ENCODE measurements at places on chromosomes 2 and 18.

GRCh38 chr18:24421831-24422230, 4.6 kb upstream of the IMPACT start:
- no peak for DNase-seq

DNA sequence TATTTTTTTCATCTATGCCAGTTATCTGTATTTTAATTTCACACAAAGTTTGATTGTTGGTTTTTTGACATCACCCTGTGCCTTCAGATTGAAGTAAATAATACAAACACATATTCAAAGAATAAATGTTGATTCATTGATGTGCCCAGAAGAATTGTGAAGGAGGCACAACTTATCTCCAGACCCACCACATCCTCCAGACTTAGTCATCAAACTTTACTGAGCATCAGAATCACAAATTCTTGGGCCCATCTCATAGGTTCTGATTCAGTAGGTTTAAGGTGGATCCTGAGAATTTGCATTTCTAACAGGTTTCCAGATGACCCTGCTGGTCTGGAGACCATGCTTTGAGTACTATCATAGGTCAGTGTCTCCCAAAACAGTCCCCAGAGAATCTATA, 82.8 kb upstream of the PIK3C3 start:
- DNase-seq, result no peak

GRCh38 chr2:65813631-65814173, 381.3 kb upstream of the SPRED2 start:
- no peak for DNase-seq

DNA sequence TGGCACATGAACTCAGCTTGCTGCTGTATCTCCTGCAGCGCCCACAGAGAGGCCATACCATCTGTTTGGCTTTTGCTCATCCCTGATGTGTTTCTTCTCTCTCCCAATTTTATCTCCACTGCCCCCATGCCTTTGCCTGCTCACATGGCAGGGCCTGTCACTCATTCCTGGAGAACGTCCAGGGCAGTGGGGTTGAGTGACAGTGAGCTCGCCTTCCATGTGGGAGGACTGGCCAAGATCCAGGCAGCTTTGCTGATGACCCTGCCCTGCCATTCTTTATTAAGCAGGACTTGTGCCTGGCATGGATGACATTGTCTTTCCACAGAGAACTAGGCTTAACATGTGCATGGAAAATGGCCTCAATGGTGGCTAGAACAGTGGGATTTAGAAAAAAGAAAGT, 230.5 kb upstream of the THSD7B start:
- DNase-seq, result no peak

DNA sequence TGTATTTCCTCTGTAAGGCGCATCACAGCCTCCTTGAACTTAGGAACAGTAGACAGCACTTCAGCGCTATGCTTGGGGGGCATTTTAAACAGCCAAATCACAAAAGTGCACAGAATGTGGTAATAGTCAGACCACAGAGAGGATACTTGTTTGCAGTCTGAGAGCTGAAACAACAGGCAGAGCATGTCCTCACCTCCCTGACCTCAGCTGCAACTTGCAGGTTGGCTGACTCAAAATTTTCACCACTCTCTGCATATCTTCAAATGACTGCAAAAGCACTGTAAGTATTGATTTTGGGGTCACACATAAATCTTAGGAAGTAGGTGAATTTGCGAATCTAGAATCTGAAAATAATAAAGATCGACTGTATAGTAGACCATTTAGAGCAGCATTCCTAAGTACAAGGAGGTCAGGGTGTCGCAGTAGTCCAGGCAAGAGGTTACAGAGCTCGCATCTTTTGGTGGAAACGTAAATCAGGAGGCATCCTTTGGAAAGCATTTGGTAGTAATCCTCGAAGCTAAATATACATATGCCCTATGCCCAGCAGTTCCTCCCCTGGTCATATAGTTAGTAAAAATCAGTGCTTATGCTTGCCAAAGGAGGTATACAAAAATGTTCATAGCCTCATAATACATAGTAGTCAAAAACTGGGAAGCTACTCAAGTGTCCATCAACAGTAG, 108.2 kb upstream of the MYCN start:
- DNase-seq, result no peak

GRCh38 chr2:216044883-216045486, 31.6 kb upstream of the MREG start:
- DNase-seq, result no peak

GRCh38 chr2:43766006-43766405, 7.8 kb upstream of the DYNC2LI1 start:
- no peak for DNase-seq

- DNase-seq, result peak; percentile 34
Measured at GRCh38 chr2:142868229-142868762, 9.2 kb upstream of the KYNU start.

DNA sequence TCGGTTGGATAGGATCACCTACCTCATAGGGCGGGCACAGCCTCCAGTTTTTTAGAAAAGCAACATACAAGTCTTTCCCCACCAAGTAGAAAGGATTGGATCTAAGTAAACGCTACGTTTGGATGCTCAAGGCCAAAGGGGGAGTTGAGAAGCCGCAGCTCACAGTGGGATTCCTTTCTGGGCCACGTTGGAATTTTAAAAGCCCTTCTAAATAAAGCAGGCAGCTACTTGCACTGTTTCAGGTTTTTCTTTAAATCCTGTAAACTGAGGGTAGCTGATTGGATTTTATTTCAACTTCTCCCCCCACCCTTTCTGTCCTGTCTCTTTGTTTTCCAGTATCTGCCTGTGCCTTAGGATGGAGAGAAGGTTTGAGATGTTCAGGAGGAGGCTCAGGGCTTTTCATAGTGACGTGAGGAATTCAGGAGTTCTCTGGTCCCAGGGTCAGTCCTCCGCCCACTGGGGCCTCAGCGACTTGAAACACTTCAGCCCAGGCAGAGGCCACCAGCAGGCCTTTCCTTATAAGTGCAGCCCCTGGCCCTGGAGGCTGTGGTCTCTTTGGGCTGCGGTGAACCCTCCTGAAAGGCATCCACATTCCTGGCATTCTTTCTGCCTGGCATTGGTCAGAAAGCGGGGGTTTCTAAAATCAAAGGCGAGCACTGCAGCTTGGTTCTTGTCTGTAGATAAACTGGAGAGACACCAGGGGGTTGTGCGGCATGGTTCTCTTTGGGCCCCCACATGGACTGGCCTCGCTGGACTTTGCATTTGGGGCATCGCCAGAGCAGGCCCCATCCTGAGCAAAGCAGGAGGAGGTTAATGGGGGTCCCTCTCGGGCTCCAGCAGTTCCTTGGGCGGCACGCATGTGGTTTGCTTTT, 44.5 kb downstream of the SH3BP4 start:
- DNase-seq, result peak; percentile 77

- DNase-seq, result no peak
Measured at GRCh38 chr2:70362661-70363060, 60.8 kb upstream of the FAM136A start.

DNA sequence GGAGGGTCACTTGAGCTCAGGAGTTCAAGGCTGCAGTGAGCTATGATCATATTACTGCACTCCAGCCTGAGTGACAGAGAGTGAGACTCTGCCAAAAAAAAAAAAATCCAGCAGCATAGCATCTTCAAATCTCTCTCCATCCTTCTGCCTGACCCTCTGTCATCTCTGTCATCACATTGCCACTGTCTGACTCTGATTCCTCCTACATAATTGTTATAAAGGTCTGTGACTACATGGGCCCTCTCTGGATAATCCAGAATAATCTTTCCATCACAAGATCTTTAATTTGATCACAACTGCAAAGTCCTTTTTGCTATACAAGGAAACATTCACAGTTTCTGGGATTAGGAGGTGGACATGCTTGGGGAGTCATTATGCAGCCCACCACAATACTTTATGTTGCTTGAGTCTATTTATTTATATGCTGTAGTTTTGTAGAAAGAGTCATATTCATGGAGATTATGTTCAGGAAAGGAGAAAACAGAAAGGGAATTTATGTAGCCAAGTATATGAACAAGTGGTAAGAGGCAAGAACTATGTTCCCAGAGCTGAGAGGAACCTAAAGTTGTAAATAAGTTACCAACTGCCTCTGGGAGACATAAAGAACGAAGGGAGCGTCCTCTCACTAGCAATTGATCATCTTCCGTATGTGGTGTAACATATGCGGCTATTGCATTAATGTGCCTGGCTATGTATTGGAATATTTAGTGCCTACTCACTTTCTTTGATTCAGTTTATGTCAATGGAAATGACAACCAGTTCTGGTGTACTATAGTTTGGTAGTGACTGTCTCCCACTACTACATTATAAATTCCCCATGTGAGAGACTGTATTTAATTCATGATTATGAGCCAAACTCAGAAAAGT, 21.5 kb downstream of the RND3 start:
- no peak for DNase-seq

- DNase-seq, result peak; percentile 17
Measured at GRCh38 chr18:47754311-47755101, 176.0 kb downstream of the SMAD2 start.

- DNase-seq, result no peak
Measured at GRCh38 chr2:85786444-85786843, 32.7 kb downstream of the ATOH8 start.

- no peak for DNase-seq
Measured at GRCh38 chr18:77020561-77020960, 112.0 kb downstream of the MBP start.

- DNase-seq, result no peak
Measured at GRCh38 chr2:121992700-121993099, 237.2 kb downstream of the TSN start.

DNA sequence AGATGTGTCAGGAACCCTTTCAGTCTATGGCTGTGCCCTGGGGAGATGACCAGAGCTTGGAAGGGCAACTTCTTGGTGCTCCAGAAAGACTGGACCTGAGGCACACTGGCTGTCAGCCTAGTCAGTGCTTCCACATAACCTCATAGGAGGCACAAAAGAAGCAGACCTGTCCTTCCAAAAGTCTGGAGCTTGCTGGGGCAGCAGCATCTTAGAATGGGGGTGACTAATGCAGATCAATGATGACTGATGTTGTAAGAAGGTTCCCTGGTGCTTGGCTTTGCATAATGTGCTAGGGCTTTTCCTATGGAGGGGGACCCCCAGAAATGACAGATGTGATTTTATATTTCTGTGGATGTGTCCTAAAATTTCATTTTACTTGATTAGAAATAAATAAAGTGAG, 255.7 kb upstream of the THUMPD2 start:
- no peak for DNase-seq

DNA sequence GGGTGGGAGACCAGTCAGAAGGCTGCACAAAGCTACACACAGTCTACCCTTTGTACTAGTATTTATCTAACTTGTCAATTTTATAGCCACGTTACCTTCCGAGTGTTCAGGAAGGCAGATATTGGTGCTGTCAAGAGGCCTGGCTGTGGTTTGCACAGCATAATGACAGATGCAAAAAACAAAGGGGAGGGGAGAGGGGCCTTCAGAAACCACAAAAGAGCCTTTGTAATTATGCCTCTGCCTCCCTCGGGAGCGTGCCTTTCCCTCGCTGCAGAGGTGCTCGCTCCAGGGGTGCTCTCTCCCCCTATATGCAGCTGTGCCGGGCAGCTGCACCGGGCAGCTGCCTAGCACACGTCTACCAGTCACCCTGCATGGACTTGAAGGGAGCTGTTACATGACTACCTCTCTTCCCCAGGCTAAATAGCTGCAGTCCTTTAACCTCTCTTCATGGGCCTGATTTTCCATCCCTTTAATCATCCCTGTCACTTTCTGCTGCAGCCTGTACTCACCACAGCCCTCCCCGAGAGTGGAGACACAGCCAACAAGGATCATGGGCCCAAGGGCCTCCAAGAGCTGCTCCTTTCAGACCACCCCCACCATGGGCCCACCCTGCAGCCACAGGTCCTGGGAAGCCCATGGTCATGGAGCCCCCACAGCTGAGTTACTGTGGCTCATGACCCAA, 168.4 kb upstream of the PKDCC start:
- no peak for DNase-seq

- peak; percentile 87 for DNase-seq
Measured at GRCh38 chr2:74379851-74380789, at the start of gene DCTN1. Gene DCTN1 (minus strand): TSS chr2:74380311. CDS start chr2:74380037, 274 bp downstream.

GRCh38 chr2:155679647-155680046, 652.9 kb downstream of the NR4A2 start:
- DNase-seq, result no peak

GRCh38 chr18:30406728-30407127, 635.8 kb downstream of the DSC3 start:
- no peak for DNase-seq

- no peak for DNase-seq
Measured at GRCh38 chr2:2919574-2920365, 457.8 kb downstream of the EIPR1 start.

DNA sequence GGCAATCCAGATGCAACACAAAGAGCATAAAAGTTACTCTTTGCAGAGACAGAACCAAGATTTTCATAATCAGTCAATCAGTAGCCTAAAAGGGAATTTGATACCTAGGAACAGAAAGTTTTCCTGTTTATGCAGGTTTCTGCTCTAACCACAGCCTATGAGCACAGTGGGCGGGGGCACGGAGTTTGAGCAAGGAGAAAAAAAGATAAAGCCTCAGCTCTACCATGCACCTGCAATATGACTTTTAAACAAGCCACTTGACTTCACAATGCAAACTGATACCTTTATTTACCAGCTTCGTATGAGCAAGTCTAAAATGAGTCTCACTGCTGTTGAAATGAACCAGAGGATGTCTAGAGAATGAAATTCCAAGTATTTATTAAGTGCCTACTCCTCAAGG, 5.6 kb upstream of the LRATD1 start:
- DNase-seq, result no peak

- no peak for DNase-seq
Measured at GRCh38 chr2:201347138-201347537, 10.0 kb downstream of the FLACC1 start.

- no peak for DNase-seq
Measured at GRCh38 chr2:134146161-134146560, 107.7 kb upstream of the MGAT5 start.

DNA sequence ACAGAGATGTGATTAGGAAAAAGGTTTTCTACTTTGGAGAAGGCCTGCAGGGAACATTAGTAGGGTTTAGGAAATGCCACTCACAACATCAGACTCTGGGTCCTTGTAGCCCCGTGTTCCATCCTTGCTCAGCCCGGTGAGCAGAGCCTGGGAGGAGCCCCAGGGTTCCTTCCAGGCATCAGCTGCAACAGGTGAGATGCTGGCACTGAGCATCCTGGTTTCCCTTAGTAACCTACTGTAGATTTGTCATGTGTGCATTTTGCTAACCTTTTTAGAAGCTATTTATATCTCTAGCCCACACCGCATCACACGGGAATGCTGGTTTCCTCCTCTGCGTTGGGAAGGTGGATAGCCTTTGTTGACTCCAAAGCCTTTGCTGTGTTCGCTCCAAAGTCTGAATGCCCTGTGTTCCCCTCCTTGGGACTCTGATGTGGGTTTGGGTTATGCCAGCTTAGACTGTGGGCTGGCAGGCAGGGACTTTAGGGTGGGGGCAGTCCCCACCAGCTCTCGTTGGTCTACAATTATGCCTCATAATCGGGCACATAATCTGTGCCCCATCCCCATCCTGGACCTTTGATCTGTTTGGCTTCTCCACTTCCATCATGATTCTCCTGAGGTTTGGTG, 69.3 kb downstream of the TMEM247 start:
- DNase-seq, result no peak

- DNase-seq, result peak; percentile 96
Measured at GRCh38 chr2:43293744-43294695, 67.6 kb upstream of the ZFP36L2 start.
